ENCODE measurements at places on chromosomes 13 and 19.
A peak's percentile ranks its signal among the peaks of the same experiment; 100 is the strongest.

DNA sequence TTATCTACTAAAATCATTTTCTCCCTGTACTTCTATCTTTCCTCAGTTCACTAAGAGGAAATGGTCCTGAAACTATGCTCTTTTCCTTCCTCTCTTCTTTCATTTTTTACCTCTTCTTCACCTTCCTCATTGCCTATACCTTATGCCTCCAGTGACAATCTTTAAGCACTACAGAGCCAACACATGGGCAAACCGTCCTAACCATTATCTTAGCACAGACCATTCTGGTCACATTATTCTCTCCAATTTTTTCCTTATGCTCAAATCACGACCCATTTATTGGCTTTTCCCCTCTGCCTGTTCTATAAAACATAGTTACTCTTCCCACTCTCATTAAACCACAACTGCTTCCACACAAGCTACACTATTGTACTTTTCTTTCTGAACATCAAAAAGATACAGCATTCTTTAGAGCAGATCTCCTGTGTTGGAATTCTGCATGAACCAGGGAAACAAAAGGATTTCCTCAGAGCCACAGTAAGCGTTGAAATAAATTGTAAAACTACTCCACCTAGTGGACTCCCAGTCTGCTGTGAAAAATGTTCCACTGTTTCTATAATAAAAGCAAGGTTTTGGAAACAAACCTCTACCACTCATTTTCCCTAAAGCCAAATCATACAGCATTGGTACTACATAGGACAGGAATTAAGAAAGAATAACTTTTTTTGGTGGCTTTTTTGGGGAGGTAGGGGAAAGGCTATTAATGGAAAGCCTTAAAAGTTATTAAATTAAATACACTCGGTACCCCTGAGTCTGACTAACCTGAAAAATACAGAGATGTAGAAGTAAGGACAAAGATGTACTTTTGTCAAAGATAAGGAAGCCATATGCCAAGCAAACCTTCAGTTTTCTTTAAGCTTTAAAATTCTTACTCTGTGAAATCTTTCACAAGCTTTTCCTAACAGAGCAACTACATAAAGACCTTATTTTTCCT lies 19.5 kb downstream of the NUFIP1 start:
- peak; percentile 32 for DNase-seq

- DNase-seq: no peak
Measured at GRCh38 chr13:86446311-86446710, 647.1 kb upstream of the SLITRK6 start.

- DNase-seq: no peak
Measured at GRCh38 chr19:50500060-50500752, 10.8 kb downstream of the JOSD2 start.

DNA sequence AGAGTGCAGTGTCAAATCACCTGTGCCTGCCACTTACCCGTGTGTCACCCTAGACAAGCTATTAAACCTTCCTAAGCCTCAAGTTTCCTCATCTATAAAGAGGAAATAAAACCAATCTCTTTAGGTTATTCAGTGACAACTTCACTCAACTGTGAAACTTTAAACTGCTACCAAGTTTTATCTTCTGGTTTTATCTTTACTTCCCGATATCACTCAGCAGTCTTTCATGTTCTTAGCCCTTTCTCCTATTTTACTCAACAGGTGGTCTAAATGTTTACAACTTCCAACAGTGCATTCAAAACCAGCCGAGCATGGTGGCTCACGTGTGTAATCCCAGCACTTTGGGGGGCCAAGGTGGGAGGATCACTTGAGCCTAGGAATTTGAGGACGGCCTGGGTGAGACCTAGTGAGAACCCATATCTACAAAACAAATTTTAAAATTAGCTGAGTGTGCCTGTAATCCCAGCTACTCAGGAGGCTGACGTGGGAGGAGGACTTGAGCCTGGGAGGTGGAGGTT lies 59.6 kb downstream of the GPALPP1 start:
- DNase-seq: no peak

DNA sequence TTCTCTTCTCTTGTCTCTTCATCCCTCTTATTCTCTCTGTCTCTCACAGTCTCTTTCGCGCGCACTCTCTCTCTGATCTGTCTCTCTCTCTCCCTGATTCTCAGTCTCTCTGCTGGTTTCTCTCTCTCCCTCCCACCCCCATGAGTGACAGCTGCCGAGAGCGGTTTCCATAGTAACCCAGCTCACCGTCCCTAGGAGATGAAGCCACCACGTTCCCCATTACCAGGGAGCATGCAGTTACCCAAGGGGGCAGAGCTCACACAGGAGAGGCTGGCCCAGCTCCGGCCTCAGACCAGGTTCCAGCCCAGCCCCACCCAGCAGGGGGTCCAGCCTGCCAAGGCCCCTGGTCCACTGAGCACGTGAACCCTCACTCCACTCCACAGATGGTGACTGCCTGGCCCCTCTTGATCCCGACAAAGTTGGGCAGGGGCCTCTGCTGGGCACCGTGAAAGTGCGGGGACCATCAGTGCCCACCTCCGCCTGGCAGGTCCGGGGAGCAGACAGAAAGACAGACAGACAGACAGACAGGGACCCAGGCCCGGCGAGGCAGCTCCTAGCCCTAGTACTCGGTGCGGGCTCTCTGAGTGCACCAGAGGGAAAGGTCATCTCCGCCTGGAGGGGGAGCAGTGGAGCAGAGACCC lies 50.6 kb downstream of the CELF5 start:
- DNase-seq: peak; percentile 75

DNA sequence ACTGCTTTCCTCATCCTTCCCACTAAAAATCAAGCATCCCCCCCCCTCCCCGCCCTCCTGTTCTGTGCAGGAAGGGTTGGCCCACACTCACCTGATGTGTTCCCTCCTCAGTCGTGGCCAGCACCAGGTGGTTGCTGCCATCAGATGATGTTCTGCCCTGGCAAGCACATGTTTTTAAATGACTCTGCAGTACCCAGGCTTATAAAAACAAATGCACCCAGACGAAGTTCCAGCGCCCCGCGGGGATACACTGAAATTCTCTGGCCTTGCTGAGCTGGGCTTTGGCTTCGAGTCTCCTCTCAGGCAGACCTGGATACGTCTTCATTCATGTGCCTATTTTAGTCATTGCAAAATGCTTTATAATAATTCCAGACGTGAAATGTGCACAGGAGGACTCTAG lies 316.3 kb downstream of the DLEU7 start:
- no peak for DNase-seq

- DNase-seq: no peak
Measured at GRCh38 chr13:38430796-38431195, 81.1 kb downstream of the UFM1 start.

- DNase-seq: no peak
Measured at GRCh38 chr13:114099918-114100445, 32.4 kb downstream of the RASA3 start.

DNA sequence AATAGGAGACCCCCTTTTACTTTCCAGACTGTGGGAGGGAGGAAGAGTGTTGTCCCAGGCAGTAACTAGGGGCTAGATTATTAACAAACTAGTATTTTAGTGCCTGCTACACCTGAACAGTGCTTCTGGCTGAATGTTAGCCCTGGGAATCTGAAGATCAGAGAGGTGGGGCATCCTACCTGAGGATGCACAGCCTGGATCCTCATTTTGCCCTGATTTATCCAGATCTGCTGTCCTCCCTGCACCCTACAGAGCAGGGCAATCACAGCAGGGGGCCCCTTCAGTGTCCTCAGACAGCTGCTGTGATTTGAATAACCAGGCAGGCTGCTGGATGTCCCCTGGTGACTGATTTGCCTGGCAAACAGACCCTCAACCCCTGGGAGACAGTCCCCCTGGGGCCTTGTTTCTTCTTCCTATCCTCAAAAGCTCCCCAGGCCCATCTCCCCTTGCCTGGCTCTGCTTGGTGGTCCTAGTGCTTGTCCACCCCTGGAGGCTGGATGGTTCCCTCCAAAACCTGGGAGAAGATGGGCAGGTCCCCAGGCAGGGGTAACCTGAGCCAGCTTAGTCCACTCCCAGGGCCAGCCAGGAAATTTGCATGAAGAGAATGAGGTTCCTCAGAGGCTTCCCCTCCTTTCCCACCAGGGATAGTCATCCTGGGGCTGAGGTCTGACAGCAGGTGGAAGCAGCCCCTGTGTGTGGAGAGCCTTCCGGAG lies at the start of gene OVOL3:
OVOL3 (plus strand) TSS at position 657 of the 713 bp plus-strand sequence. CDS start 60 bp downstream, outside the sequence.
- DNase-seq: no peak

DNA sequence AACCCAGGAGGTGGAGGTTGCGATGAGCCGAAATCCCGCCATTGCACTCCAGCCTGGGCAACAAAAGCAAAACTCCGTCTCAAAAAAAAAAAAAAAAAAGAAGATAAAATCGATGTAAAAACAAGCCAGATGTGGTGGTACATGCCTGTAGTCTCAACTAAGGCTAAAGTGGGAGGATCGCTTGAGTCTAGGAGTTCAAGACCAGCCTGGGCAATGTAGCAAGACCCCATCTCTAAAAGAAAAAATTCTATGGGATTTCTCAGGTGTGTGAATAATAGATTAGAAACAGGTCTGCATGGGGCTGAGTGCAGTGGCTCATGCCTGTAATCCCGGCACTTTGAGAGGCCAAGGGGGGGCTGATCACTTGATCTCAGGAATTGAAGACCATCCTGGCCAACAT lies 11.1 kb downstream of the PGPEP1 start:
- no peak for DNase-seq

- no peak for DNase-seq
Measured at GRCh38 chr19:40611096-40611495, 9.9 kb downstream of the LTBP4 start.

- peak; percentile 15 for DNase-seq
Measured at GRCh38 chr19:5293612-5294378, 46.8 kb downstream of the PTPRS start.

DNA sequence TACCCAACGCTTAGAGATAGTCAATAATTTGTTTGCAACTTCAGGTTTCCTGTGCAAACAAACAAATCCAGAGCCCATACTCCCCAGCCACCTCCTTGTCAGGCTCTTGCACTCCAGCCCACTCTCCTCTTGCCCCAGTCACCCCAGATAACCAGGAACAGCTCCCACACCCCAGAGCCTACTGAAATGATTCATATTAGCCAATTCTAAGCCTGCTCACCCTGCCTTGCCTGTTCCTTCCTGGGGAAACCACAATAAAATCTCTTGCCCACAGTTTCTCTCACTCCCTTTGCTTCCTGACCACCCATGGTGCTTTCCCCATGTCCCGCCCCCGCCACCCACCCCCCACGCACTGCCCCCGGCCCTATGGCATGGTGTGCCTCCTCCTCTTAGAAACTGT lies 3.8 kb upstream of the ACTL9 start:
- no peak for DNase-seq

Measured in NCI-H1105 (cell line).